ENCODE measurements at places on chromosomes 3 and 15.

GRCh38 chr15:79987569-79987955, 16.6 kb upstream of the BCL2A1 start:
- no peak for DNase-seq

DNA sequence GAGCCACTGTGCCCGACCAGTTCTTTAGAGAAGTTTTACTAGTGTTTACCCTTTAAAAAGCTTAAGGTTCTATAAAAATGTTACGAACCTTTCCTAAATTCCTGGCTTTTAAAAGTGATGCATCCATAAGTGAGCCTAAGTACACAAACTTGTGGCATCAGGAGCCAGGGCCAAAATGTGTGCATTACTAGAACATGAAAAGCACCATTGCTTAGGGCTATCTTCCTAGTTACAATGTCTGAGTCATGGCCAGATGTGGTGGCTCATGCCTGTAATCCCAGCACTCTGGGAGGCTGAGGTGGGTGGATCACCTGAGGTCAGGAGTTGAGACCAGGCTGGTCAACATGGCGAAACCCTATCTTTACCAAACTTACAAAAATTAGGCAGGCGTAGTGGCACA, 39.9 kb downstream of the LEO1 start:
- DNase-seq = no peak

DNA sequence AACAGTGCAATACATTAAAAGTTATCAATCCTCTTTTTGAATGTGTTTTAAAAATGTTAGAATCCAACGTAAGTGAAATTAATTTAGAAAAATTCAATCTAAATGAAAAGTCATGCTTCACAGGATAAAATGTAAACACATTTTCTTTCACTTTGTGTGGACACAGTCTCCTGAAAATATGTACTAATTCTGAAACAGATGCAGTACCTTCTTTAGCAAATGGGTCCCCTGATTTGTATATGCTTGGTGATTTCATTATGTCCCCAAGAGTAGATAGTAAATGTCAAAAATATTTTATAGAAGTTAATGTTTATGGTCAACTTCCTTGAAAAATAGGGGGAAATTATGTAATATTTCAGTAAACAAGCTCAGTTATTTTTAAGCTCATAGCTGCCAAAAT, 28.9 kb downstream of the FOXP1 start:
- no peak for DNase-seq

DNA sequence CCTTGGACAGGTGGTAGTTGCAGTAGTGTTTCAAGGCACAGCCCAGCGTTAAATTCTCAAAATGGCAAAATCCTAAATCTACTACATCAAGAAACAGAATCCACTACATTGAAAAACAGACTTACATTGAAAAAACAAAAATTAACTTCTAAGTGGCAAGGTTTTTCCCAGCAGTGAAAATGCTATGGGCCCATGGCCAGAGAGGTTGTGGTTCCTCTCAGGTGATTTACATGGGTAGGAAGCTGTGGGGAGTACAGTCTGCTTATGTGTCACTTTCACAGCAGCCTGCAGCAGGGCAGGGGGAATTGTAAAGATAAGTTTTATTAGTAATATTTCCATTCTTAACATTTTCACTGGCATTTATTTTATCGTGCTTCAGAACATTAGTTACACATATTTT, 24.9 kb downstream of the TTC14 start:
- no peak for DNase-seq

GRCh38 chr15:57284535-57284934, 91.8 kb upstream of the CGNL1 start:
- no peak for DNase-seq

DNA sequence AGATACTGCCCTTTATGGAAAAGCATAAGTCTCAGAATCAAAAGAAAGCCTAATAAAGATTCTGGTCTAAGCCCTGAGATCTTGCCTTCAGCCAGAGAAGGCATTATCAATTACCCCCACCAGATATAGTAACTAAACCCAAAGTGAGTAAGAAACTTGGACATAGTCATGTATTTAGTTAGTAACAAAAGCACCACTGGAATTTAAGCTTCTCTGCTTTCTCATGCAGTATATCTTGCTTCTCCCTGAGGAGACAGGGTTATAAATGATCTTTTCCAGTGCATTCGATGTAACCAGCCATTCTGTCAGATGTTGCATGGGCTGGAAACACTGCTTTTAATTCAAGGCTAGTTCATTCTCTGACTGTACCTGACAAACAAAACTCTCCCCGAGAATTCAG, 946.7 kb downstream of the NAALADL2 start:
- DNase-seq = no peak

GRCh38 chr3:52525680-52526561, 7.7 kb downstream of the NT5DC2 start:
- DNase-seq = no peak

GRCh38 chr3:103195216-103195615, 760.4 kb downstream of the ZPLD1 start:
- DNase-seq = no peak

DNA sequence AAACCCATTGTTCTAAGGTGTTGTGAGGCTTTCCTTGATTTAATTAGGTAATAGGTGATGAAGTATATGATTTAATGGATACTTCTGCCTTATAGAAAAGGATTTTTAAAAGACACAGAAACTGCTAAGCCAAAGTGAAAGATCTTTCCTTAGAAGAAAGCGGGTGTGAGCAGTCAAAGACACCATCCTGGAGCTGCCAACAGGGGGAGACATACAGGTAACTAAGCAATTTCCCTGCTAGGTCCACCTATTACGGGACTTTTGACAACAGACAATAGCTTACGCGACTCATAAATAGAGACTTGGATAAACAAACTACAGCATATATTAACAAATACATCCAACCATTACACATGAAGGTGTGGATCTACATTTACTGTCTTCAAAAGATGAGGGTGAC, 669.5 kb downstream of the SQOR start:
- no peak for DNase-seq

DNA sequence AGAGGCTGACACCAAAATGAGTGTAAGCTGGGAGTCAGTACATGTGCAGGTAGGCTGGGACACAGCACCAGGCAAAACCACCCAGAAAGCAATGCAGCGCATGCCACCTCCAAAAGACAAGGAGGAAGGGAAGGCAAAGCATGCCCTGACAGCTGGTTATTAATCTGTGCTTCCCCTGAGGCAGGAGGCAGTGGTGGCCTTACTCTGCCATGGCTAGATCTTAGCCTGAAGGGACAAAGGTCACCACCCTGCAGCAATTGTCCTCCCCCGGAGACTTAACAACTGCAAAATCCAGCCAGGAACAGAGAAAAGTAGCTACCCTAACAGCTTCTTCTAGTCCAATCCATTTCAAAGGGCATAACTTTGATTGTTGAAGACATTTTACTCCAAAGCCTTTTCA, 73.7 kb downstream of the PLD1 start:
- no peak for DNase-seq

GRCh38 chr3:100289339-100289738, 28.5 kb downstream of the TBC1D23 start:
- DNase-seq = no peak
